Effector CD8-positive, alpha-beta T cell (primary cell): ENCODE measurements at places on chromosomes 2 and 18.

- no peak for DNase-seq
These were observed 8.9 kb downstream of the ADAM23 start for GRCh38 chr2:206452242-206452641.

GRCh38 chr18:56565551-56566345 lies 72.6 kb downstream of the TXNL1 start:
- DNase-seq: no peak

- DNase-seq: no peak
These were observed 35.5 kb upstream of the MGAT5 start for GRCh38 chr2:134218414-134218813.

DNA sequence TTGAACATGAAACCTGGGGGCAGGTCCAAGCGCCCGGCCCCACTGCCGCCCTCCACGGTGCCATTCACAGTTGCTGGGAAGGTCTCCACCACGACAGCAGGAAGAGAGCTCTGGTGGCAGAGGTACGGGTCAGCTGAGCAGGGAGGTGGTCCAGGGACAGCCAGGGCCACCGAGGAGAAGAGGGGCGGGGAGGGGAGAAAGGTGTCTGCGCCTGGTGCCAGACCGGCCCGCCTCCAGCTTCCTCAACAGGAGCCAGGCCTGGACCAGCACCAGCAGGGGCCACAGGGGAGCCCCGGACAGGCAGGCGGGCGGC lies 56.2 kb downstream of the BIN1 start:
- no peak for DNase-seq

DNA sequence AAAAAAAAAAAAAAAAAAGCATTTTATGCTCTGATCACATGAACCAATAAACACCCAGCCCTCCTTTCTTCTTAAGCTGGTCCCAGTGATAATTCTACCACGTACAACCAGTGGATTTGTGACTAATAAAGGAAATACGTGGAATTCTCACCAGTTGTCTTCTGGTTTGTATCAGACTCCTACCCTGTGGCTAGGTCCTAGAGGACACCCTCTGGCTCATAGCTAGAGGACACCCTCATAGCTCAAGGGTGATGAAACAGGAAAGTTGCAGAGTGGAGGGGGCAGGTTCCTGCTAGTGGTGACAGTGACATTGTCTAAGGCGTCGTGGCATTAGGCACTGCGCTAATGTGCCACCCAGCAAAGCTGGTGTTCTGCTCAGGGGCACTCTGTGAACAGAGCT lies 167.8 kb downstream of the BCL11A start:
- DNase-seq: no peak

DNA sequence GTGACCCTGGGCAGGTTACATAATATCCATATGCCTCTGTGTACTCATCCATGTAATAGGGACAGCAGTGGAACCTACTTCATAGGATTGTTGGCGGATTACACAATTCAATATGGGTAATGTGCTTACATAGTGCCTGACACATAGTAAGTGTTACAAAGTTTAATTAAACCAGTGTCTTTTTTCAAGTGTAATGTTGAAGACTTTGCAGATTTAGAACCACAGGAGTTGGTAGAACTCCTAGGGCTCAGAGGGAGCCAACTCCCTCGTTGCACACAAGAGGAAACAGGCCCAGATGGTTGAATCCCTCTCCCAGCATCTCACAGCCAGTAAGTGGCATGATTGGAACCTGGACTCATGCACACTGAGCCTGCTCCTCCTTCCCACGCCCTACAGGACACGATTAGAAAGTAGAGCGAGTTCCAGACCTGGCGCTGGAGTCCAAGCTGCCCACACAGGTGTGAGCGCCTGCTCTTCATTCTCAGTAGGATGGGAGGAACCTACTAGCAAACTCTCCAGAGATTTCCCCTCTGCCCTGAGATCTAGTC lies 97.8 kb downstream of the VSNL1 start:
- no peak for DNase-seq

GRCh38 chr2:191105082-191105481 lies 45.7 kb downstream of the STAT4 start:
- DNase-seq: no peak

DNA sequence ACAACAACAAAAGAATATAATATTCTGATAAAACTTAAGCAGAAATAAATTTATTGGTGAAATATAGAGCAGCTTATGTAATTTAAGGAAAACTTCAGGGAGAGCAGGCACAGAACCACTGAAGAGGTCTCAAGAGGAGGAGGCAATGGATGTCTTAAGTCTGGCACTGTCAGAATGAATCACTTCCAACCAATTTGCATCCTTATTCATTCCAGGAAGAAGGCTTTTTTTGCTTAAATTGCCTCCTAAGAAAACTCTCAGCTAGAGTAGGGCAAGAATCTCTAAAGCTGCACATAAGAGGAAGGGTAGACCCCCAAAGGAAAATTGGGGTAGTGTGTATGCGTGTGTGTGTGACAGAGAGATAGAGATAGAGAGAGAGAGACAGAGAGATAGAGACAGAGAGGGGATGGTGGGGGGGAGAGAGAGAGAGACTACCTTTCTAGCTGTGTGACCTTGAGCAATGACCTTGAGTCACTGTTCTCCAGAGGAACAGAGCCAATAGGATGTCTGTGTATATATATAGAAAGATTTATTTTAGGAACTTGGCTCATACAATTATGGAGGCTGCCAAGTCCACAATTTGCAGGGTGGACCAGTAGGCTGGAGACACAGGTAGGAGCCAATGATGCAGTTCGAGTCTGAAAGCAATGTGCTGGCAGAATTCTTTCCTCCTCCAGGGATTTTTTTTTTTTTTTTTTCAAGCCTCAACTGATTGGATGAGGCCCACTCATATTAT lies 96.4 kb upstream of the LINC00305 start:
- DNase-seq: no peak

DNA sequence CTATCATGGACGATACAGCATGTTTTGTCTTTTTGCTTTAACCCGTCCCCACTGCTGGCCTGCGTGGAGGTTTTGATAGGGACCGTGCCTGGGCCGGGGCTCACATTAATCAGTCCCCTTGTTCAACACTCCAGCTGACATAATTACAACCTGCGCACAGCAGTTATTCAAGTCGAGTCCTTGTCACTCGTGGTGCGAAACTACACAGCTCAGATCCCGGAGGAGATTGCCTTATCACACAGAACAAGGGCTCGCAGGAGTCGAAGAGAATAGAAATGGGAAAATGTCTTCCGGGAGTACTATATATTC lies 304.4 kb downstream of the ZNF407 start:
- DNase-seq: no peak

DNA sequence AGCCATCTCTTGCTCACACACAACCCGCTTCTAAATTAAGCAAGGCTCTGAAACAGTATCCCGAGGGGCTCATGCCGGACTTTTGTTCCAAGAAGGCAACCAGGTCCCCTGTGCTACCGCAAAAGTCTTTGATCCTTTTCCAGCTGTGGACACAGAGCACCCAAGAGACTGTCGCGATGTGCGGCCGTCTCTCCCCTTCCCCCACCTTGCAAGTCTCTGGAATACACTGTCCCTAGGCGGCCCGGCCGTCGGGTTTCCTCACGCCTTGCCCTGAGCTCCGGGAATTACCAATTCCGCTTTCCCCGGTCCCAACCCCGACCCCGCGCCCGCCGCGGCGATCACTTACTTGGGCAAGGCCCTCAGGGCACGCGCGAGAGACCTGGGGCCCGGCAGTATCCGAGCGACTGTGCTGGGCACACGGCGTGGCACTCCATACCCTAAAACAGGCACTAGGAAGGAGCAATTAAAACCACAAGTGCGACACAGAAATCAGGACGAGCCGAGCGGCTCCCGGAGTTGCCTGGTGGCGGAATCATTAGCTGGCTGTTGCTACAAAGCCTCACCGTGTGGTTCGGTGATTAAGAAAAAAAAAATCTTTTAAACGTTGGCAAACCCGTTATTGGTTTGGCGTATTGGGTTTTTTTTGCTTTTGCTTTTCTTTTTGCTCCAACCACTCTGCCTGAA lies 2.2 kb upstream of the DLX1 start:
- DNase-seq: no peak

DNA sequence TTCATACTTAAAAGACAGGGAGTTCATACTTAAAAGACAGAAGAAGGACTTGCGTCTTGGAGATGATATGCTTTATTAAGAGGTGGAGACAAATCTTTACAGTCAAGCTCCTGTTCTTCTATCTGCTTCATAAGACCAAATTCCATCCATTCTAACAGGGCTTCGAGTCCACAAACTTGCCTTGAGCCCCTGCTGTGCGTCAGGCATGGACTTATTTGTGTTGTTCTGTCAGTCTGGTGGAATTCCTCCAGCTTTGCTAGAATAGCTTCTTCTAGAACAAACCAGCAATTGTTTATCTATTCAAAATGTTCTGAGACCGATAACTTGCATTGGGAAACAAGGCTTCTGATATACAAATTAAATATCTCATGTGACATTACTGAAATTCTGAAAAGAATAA lies 73.9 kb upstream of the SOX11 start:
- no peak for DNase-seq

GRCh38 chr2:134200036-134200618 lies 53.7 kb upstream of the MGAT5 start:
- DNase-seq: no peak
